ENCODE measurements at places on chromosomes 12 and 14.

- no peak for DNase-seq
Observed at GRCh38 chr14:74326369-74327152, 21.7 kb upstream of the VRTN start.

GRCh38 chr12:7068994-7069346 lies 8.5 kb downstream of the C1S start:
- no peak for DNase-seq

DNA sequence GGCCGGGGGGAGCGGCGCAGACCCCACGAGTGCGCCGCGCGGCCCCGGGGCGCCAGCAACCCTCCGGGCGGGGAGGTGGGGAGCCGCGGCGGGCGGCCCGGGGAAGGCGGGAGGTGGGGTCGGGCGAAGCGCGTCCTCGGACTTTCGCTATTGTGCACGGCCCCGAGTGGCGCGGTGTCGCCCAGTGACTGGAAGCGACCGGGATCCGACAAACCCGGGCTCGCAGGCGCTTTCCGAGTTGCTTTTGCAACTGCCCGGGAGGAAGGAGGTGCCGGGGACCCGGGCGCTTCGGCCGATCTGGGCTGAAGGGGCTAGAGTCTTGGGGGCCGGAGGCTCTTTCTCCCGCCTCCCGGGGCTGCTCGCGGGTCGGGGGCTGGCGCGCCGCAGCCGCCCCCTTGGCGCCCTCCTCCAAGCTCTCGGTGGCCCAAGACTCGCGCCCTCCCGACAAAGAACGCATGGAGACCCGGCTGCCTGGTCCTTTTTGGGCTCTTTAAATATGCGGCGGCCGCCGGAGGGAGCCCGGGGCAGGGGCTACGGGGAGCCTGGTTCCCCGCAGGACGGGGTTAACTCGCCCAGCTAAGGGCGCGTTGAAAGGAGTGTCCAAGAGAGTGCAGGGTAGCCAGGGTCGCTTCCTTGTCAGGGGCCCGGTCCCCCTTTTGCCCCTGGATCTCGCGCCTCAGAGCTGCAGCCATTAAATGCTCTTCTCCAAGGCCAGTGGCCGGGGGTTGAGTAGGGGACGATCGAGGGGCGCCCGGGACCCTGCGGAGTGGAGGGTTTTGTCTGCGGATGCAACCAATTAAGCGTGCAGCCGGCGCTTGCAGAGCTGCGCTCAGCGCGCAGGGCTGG lies 1.4 kb downstream of the HMGA2 start:
- no peak for DNase-seq

- no peak for DNase-seq
Observed at GRCh38 chr12:47419497-47419896, 286.3 kb downstream of the RPAP3 start.

DNA sequence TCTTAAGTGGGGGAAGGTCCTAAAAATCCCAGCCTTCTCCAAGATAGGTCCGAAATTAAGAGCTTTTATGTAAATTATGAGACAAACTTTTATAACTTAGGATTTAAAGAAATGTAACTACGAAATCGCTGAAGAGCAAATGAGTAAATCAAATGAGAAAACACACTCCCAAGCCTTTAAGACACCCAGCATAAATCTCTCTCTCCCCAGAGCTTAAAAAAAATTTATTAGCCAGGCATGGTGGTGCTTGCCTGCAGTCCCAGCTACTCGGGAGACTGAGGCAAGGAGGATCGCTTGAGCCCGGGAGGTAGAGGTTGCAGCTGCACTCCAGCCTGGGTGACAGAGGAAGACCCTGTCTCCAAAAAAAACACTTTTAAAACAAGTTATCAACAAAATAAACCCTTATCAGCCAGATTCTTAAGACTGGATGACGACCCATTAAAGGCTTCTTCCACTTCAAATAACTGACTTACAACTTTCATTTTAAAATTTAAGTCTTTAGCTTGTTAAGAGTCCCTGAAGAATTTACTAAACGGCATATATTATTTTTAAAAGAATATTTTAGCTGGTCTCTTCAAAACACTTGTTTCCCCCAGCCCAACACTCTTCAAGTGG lies 3.2 kb downstream of the PTGES3 start:
- no peak for DNase-seq

GRCh38 chr12:21276826-21277225 lies 57.9 kb downstream of the SLCO1A2 start:
- DNase-seq = no peak

DNA sequence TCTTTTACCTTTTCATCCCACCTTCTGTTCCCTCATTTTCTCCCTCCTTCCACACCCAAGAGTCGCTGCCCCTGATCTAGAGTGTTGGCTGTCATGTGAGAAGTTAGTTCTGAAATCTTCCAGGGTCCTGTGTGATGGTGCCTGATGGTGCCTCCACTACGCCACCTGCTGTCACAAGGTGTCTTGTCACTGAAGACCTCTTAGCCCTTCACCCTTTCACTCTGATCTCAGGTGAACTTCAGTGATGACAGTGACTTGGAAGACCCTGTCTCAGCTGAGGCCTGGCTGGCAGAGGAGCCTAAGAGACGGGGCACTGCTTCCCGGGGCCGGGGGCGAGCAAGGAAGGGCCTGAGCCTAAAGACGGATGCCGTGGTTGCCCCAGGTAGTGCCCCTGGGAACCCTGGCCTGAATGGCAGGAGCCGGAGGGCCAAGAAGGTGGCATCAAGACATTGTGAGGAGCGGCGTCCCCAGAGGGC lies 7.6 kb upstream of the PFDN5 start:
- DNase-seq = peak; percentile 63

DNA sequence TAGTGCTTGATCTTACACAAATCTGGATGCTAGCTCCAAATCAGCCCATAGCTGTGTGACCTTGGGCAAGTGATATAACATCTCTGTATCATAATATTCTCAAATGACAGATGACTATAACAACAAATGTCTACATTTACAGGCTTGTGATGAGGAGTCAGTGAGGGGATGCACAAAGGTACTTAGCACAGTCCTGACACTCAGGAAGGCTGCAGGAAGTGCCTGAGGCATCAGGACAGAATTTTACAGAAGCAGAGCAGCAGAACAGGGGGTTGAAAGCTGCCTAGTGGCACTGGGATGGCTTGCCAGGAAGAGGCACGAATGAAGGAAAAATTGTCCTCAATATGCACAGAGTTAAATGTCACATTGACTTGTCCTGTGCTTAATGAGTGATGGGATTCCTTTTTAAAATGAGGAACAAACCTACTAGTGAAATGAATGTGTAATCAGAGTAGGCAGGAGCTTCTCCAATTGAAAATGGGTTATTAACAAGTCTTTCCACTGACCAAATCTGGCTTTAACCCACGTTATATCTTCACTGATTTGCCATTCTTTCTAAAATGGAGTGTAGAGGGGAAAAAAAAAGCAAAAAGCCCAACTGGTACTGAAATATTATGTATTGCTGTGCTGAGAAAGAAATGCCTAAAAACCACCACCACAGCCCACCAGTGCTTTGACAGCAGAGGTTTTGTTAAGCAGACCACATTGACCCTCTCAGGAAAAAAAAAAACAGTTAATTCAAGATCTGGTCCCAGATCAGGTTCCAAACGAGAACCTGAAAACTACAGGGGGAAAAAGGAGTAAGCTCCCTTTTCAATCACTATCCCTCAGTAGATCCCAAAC lies 11.6 kb downstream of the BTG1 start:
- DNase-seq = no peak

GRCh38 chr12:82870771-82871377 lies 184.2 kb downstream of the TMTC2 start:
- DNase-seq = no peak

DNA sequence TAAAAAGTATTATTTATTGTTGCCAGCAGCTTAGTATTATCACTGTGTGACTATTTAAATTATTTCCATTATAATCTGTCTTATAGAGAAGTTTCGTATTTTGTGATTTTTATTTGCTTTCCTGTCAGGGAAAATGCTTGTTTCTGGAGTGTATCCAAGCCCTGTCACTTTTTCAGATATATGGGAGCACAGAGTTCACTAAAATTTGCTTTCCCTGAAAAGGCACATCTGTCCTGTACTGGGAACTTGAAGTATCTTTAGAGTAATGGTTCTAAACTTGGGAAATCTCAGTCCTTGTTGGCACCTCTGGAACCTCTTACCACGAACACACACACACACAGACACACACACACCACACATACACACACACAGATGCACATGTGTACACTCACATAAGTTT lies 39.3 kb upstream of the SSTR1 start:
- no peak for DNase-seq
